ENCODE measurements at places on chromosomes 7 and 10. TPM values are rescaled to one million over a fixed set of nuclear protein-coding genes. Genes with fewer than 3 reads are reported as not detected.

The SLC29A3 gene
- total RNA-seq = 1.7 TPM

The LIPJ gene
- total RNA-seq = 0.13 TPM

The OR6V1 gene
- total RNA-seq = not detected

The NME8 gene
- total RNA-seq = 0.22 TPM

The SNX13 gene
- total RNA-seq = 43.4 TPM

GRCh38 chr7:144955422-144955821, 119.6 kb upstream of the TPK1 start:
- DNase-seq = no peak
- no peak overlapping the region for H3K27ac ChIP-seq
- H3K36me3 ChIP-seq = no peaks in the 10 kb centered on the region
- H3K27me3 ChIP-seq = no peaks in the 10 kb centered on the region
- H3K4me1 ChIP-seq = no peaks in the 10 kb centered on the region

DNA sequence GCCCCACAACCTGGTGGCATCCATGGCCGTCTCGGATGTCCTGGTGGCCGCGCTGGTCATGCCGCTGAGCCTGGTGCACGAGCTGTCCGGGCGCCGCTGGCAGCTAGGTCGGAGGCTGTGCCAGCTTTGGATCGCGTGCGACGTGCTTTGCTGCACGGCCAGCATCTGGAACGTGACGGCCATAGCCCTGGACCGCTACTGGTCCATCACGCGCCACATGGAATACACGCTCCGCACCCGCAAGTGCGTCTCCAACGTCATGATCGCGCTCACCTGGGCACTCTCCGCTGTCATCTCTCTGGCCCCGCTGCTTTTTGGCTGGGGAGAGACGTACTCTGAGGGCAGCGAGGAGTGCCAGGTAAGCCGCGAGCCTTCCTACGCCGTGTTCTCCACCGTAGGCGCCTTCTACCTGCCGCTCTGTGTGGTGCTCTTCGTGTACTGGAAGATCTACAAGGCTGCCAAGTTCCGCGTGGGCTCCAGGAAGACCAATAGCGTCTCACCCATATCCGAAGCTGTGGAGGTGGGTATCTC, 1.1 kb downstream of the HTR5A start:
- no peak for DNase-seq
- no peak overlapping the region for H3K4me3 ChIP-seq
- H3K27me3 ChIP-seq = peaks cover 16% of the 10 kb centered on the region
- peaks cover 6% of the 10 kb centered on the region for H3K4me1 ChIP-seq
- H3K27ac ChIP-seq = no peak overlapping the region

DNA sequence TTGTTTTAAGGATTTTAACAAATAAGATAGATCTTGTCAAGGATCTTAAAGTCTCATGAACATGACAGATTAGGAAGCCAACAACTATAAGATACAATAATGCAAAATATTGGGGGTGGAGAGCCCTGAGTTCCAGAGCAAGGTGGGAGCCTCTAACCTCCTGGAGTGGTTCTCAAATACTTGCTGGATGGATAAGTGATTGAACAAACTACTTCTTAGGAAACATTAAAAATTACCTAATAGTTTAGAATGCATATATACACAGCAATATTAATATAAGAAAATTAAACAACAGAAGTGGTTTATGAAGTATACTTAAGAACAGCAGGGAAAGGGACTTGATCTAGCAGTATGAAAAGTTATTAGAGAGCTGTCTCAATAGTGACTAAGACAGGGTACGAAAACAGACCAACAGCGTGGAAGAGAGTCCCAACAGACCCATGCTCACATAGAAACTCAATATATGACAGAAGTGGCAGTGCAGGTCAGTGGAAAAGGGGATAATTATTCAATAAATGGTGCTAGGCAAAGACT, 28.3 kb downstream of the CRPPA start:
- no peak overlapping the region for H3K4me3 ChIP-seq
- DNase-seq = no peak
- no peaks in the 10 kb centered on the region for H3K36me3 ChIP-seq
- no peaks in the 10 kb centered on the region for H3K4me1 ChIP-seq
- H3K27ac ChIP-seq = no peak overlapping the region
- no peaks in the 10 kb centered on the region for H3K27me3 ChIP-seq

- DNase-seq = no peak
- H3K4me3 ChIP-seq = no peak overlapping the region
- H3K4me1 ChIP-seq = no peaks in the 10 kb centered on the region
- H3K27ac ChIP-seq = no peak overlapping the region
Observed at GRCh38 chr7:15239801-15240200, 322.0 kb downstream of the AGMO start.

DNA sequence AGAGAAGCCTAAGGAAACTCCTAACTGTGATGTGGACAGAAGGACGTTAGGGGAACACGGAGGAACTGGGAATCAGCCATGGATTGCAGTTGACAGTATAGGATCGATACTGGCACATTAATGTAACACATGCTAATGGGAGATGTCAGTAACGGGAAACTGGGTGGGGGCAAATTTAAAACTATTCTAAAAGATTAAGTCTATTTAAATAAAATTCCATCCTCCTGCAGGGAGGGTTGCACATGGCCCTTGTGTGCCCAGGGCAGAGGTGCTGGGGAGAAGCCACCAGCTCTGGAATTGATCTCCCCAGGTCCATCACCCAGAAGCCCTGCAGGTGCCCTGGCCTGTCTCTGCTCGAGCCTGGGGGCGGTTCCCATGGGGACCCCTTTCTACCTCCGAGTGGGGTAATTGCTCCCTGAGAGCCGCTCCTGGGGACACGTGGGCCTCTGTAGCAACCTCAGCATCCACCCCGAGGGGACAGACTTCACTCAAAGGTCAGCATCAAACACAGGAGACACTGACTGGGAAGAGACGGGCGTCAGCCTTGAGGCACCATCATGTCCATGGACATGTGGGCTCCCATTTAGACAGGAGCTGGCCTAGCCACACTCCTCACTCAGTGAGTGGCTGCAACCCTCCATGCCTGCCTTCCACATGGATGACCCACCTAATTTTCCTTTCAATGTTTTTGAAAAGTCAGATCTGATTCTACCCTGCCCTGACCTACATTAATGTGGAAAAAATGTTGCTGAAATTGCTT, 21.1 kb downstream of the SCART1 start:
- no peaks in the 10 kb centered on the region for H3K4me1 ChIP-seq
- no peaks in the 10 kb centered on the region for H3K27me3 ChIP-seq
- H3K27ac ChIP-seq = no peak overlapping the region
- no peaks in the 10 kb centered on the region for H3K36me3 ChIP-seq
- DNase-seq = no peak

DNA sequence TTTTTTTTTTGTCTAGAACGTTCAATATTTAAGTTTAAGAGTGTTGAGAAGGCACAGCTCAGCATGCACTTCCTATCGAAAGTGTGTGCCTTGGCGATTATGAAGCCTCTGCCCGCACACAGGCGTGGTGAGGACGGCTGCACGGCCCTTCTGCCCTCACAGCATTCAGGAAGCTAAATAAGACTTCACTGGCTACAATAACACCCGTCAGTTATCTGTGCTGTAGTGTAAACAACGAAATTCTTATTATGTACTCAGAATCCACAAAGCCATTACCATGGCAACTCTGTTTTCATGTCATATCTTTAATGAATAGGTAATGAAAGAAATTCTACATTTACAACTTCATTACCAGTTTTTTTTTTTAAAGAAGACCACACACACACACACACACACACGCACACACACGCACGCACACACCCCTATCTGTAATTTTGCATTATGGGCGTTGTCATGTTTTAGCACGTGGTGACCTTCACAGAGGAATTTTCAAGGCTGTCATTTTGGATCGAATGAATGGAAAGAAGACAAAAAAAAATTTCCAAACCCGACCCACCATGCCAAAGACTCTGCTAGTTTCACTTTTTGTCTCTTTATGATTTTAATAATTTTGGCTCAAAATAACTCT, 254.8 kb upstream of the CTBP2 start:
- peak; percentile 18 for DNase-seq
- H3K27me3 ChIP-seq = peaks cover 3% of the 10 kb centered on the region
- no peaks in the 10 kb centered on the region for H3K4me1 ChIP-seq
- no peak overlapping the region for H3K4me3 ChIP-seq

GRCh38 chr7:94741179-94741578, 85.2 kb upstream of the SGCE start:
- no peak overlapping the region for H3K4me3 ChIP-seq
- H3K27ac ChIP-seq = no peak overlapping the region
- H3K4me1 ChIP-seq = no peaks in the 10 kb centered on the region
- H3K27me3 ChIP-seq = no peaks in the 10 kb centered on the region

- peak overlapping the region; percentile 86 for H3K27ac ChIP-seq
- peaks cover 67% of the 10 kb centered on the region for H3K4me1 ChIP-seq
- no peak overlapping the region for H3K4me3 ChIP-seq
- no peaks in the 10 kb centered on the region for H3K36me3 ChIP-seq
- H3K27me3 ChIP-seq = no peaks in the 10 kb centered on the region
Observed at GRCh38 chr10:30752481-30752881, 122.9 kb upstream of the LYZL2 start.

- peaks cover 2% of the 10 kb centered on the region for H3K27me3 ChIP-seq
- peaks cover 58% of the 10 kb centered on the region for H3K4me1 ChIP-seq
- no peak overlapping the region for H3K4me3 ChIP-seq
Observed at GRCh38 chr7:2529161-2530070, 9.8 kb downstream of the LFNG start.

- H3K4me3 ChIP-seq = no peak overlapping the region
- no peaks in the 10 kb centered on the region for H3K4me1 ChIP-seq
- peak overlapping the region; percentile 24 for H3K27ac ChIP-seq
Observed at GRCh38 chr10:7333961-7334641, 76.7 kb downstream of the SFMBT2 start.

DNA sequence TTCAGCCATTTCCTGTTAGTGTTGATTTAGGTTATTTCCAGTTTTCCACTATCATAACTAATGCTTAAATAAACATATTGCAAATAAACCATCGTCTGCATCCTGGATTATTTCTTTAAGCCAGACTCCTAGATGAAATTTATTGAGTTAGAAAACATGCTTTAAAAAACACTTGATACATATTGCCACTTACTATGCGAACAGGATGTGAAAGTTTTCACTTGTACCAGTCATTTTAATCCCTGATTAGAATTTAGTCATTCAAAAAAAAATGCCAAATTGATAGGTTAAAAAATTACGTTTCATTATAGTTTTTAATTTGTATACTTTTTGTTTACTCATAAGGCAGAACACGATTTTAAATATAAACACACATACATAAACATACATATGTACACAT, 309.6 kb downstream of the RNLS start:
- no peak overlapping the region for H3K27ac ChIP-seq
- no peaks in the 10 kb centered on the region for H3K36me3 ChIP-seq
- no peaks in the 10 kb centered on the region for H3K27me3 ChIP-seq
- no peak for DNase-seq
- peaks cover 3% of the 10 kb centered on the region for H3K4me1 ChIP-seq

GRCh38 chr10:103544657-103545310, 51.3 kb downstream of the NEURL1 start:
- no peaks in the 10 kb centered on the region for H3K36me3 ChIP-seq
- DNase-seq = no peak
- H3K27me3 ChIP-seq = no peaks in the 10 kb centered on the region
- peaks cover 64% of the 10 kb centered on the region for H3K4me1 ChIP-seq
- H3K4me3 ChIP-seq = no peak overlapping the region

- H3K4me3 ChIP-seq = no peak overlapping the region
- no peak for DNase-seq
- no peaks in the 10 kb centered on the region for H3K36me3 ChIP-seq
- no peak overlapping the region for H3K27ac ChIP-seq
- H3K4me1 ChIP-seq = peaks cover 9% of the 10 kb centered on the region
Observed at GRCh38 chr7:24769014-24769830, 12.0 kb upstream of the GSDME start.

DNA sequence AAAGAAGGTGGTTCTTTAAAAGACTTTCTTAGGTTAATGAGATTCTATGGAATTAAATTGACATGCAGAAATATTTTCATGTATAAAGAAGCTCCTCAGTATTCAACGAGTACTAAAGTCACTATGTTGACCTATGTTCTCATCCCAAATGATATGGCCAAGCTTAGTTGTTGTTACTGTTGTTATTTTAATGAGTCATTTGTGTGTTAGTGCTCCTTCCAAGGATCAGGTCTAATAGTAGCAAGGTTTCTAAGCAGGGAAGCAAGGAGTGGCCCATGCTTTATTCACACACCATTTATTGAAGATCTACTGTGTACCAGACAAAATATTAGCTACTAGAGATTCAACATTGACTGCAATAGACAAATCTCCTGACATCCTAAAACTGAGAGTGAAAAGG, 41.9 kb downstream of the LRRN3 start:
- no peak for DNase-seq
- H3K4me1 ChIP-seq = no peaks in the 10 kb centered on the region
- H3K4me3 ChIP-seq = no peak overlapping the region
- no peaks in the 10 kb centered on the region for H3K27me3 ChIP-seq
- H3K36me3 ChIP-seq = no peaks in the 10 kb centered on the region

DNA sequence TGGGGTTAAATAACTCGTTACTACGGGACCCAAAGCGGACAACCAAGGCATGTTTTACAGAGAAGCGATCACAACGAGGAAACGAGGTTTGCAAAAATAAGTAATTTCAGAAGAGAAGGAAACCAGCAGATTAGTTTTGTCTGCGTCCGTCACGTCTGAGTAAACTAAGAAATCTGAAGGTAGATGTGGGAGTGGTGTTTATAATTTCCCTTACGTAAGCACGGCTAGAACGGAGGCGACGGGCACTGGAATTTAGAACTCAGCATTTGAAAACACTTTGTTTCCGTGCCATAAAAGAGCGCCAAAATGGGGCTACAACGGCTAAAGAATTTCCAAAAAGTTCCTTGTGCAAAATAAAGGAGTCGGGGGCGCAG, 718 bp upstream of the UMAD1 start:
- H3K36me3 ChIP-seq = no peaks in the 10 kb centered on the region
- DNase-seq = peak; percentile 66
- peak overlapping the region; percentile 86 for H3K4me3 ChIP-seq

DNA sequence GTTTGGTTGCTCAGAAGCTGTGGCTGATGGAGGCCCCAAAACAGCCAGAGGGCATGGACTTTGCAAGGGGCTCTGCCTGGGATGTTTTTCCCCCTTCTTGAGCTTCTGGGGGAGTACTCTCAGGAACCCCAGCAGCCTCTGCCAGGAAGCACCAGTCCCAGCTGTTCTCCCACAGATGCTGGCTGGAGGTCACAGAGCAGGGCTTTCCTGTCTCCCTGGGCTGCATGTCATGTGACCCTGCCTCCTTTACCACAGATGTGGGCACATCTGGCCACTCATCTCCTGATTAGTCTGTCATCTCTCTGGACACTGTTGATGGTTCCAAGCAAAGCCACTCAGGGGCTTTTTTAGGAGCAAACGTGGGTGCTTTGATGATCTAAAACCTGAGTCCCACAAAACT, 136.7 kb downstream of the NEURL1 start:
- H3K36me3 ChIP-seq = peaks cover 65% of the 10 kb centered on the region
- H3K27me3 ChIP-seq = no peaks in the 10 kb centered on the region
- no peak for DNase-seq
- no peak overlapping the region for H3K4me3 ChIP-seq
- no peak overlapping the region for H3K27ac ChIP-seq
- H3K4me1 ChIP-seq = peaks cover 9% of the 10 kb centered on the region

DNA sequence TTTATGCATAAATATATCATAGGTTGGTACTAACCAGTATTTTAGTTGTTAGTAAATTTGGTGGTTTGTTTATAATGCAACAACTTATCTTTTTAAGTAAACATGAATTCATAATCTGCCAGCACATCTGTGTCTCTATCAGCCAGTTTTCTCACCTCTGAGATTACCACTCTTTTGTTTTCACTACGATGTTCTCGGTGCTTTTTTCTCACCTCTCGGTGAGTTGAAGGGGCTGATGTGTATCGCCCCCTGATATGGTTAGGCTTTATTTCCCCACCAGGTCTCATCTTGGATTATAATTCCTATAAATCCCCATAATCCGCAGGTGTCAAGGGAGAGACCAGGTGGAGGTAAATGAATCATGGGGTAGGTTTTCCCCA, 114.1 kb downstream of the CAMK1D start:
- H3K36me3 ChIP-seq = no peaks in the 10 kb centered on the region
- H3K4me1 ChIP-seq = peaks cover 3% of the 10 kb centered on the region
- no peaks in the 10 kb centered on the region for H3K27me3 ChIP-seq
- H3K27ac ChIP-seq = no peak overlapping the region
